ENCODE measurements at places on chromosomes 11 and 22.

- DNase-seq: no peak
These were observed 162.0 kb upstream of the GUCY1A2 start for GRCh38 chr11:107180236-107180635.

DNA sequence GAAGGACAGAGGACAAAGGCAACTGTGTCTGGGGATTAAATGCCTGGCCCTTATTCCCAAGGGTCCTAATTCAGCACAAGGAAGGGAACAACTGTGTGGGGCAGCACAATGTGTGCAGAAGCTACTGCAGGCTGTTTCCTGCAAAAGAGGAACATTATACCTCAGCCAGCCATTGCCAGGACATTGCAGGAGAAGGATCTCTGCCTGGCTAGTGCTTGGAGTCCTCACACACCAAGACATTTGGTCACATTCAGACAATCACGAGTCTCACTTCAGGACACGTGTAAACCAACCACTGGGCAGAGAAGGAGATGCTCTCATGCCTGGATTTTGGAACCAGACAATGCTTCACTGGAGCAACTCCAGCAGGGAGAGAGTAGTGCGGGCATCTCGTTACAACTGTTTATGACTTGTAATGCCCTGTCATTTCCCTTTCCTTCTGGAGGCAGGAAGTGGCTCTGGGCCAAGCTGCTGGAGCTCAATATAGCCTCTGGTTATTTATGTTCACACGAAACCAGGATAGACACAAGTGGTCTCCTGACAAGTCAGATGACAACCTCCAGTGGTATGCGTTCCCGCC is 23.9 kb upstream of the ZC3H12C start:
- DNase-seq: peak; percentile 61

DNA sequence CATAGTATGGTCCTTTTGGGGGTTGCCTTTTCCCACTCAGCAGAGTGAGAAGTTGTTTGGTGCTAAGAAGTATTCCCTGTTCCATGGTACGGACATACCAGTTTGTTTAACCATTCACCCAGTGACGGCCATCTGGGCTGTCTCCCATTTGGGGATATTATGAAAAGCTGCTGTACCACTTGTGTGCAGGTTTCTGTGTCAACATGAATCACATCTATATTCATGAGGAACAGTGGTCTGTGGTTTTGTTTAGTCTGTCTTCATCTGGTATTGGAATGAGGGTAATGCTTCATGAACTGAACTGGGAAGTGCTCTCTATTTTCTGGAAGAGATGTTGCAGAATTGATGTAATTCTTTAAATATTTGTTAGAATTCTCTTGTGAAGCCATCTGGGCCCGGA is 89.5 kb downstream of the TRMU start:
- no peak for DNase-seq

DNA sequence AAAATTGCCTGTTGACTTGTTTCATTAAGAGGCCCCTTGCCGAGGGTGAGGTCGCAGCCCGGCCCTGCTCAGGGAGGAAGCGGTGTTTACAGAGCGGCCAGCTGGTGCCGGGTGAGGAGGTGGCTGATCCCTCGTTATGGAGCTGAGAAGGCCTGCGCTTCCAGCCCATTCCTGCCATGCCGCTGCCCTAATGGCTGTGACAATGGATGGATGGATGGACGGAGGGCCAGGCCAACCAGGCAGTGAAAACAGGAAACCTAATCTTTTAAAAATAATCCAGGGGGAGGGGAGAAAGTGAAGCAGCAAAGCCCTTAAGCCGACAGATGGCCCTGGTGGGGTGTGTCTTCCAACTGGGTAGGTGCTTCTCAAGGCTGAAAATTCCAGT is 38.5 kb downstream of the BCR start:
- peak; percentile 89 for DNase-seq

GRCh38 chr11:71530602-71531001 is 3.5 kb downstream of the KRTAP5-7 start:
- DNase-seq: no peak

DNA sequence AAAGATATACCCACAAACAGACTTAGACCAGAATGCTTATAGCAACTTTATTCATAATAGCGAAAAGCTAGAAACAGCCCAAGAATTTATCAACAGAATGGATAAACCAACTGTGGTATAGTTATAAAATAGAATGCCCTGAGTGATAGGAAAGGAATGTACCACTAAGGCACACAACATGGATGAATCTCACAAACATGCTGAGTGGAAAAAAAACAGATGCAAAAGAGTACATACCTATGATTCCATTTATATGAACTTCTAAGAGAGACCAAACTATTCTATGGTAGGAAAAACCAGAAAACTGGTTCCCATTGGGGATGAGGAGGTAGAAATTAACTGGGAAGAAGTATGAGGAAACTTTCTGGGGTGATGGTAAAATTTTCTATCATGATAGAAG is 40.4 kb upstream of the GRIK4 start:
- DNase-seq: no peak

DNA sequence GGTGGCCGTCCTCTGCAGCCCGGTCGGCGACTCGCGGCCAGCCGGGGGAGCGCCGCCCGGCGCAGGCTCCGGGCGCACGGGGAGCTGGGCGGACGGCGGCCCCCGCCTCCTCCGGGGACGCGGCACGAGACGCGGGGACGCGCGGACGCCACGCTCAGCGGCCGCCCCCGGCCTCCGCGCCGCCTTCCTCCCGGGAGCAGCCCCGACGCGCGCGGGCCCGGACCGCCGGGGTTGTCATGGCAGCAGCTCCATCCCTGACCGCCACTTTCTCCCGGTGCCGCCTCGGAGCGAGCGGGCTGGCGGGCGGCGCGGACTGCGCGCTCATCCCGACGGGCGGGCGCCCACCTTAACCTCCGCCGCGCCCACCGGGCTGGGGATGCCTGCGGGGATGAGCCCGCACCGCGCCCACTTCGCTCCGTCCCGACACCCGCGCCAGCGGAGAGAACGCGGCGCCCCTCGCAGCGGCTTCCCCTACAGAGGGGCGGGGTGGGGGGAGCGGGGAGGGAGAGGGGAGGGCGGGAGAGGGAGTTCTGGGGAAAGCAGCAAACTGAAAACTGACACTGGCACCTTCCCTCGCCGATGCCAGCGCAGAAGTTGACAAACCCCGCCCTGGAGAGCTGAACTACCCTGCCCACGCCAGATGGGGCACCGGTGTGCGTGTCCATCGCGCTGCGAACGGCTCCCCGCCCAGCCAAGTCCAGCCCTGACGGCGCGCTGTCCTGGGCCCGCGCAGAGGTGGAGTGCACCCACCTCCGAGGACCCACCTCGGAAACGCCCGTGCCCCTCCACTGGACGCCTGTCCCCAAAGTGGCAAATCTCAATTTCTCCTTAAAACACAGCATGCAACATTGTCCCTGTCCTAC is 588.4 kb downstream of the OPCML start:
- no peak for DNase-seq

DNA sequence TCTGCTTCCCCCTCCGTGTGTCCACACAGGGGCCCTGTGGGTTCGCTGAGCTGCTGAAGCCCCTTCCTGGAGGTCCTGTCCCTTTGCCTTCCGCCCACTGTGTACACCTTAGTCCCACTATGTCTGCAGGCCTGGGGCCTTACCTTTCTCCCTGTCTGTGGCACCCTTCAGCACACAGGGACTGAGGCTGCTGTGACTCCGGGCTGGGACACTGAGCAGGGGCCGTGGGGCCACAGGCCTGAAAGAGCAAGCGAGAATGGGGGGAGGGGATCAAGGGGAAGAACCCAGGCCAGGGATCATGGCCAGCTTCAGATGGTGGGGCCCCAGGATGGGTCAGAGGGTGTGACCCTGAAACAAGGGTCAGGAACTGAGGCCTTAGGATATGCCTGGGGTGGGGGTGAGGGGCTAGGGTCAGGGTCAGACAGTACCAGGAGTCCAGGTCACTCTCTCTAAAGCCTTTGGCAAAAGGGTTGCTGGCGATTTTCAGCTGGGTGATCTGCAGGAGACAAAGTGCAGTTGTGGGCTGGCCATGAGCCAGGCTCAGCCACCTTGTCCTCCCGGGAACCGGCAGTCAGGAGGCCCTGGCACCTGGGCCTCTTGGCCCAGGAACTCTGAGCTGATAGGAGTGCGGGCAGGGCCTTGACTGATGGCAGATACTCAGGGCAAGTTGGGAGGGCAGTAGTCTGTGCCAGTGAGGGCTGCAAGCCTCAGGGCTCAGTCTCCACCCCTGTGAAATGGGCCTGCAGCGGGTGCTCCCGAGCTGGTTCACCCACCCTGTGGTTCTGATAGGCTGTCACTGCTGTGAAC is 2.6 kb upstream of the NUDT8 start:
- peak; percentile 66 for DNase-seq

- DNase-seq: peak; percentile 31
These were observed 15.2 kb upstream of the TH start for GRCh38 chr11:2186669-2187279.

DNA sequence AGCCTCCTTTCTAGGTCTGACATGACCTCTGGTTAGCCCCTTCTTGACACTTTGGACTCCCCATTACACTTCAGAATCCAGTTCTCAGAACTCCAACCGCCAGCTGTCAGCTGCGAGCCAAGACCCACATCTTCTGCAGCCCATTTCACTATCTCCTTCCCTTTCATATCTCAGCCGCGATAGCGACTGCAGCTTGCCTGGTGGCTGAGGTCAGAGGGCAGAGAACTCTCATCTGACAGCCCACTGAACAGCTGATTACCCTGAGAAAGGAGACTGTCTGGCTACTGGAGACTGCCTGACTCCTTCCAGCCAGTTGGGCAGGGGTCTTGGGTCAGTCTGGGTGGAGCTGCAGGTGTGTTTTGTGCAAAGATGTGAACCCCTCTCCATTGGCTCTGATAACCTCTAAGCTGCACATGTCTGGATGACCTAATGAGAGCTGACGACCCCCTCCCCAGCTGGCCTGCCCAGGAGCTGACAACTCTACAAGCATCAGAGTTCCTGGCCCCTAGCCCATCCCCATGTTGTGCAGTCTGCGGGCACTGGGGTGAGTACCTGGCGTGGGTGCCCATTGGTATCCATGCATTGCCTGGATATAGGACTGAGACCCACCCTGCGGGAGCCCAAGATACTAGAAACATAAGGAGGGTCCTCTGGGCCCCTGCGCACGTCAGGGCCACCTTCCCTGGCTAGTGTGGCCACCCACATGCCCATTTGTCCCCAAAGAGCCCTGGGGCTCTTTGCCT is 1.1 kb downstream of the CHRM1 start:
- no peak for DNase-seq

- DNase-seq: no peak
These were observed 14.5 kb upstream of the APLNR start for GRCh38 chr11:57251491-57252104.

GRCh38 chr11:36447947-36448346 is 62.1 kb downstream of the TRAF6 start:
- DNase-seq: no peak

GRCh38 chr11:3000032-3000961 is 8.2 kb upstream of the NAP1L4 start:
- DNase-seq: no peak

DNA sequence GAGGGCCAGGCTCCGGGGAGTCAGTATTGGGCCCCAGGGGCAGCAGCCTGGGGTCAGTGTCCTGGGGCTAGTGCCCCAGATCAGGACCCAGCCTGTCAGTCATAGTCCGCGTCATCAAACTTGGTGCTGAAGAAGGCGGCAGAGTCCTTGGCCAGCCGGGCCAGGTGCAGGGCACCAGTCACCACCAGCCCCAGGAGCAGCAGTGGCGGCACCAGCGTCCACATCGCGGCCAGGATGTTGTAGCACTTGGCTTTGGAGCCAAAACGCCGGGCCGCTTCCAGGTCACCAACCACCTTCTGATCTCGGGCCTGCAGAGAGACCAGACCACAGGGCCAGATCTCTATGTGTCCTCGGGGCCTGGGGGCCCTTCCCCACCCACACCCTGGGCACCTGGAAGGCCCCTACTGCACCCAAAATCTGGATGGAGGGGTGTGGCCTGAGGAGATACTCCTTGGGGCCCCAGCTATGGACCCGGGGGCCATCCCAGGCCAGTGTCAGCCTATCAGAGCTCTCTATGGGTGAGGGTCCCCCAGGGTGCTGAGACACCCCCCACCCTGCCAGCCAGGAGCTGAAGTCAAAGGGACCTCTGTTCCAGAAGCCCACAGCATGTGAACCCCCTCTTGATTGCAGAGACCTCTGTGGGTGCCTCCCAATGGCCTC is 790 bp downstream of the IFITM5 start:
- DNase-seq: no peak

- no peak for DNase-seq
These were observed 18.2 kb downstream of the PPFIA1 start for GRCh38 chr11:70288721-70289120.

- DNase-seq: no peak
These were observed 351.5 kb downstream of the TBC1D22A start for GRCh38 chr22:47113853-47114415.

GRCh38 chr11:125286486-125286885 is 121.9 kb downstream of the PKNOX2 start:
- no peak for DNase-seq
